ENCODE measurements at places on chromosomes 6 and 20.
A peak's percentile ranks its signal among the peaks of the same experiment; 100 is the strongest.

- DNase-seq: peak; percentile 68
Measured at GRCh38 chr6:158605266-158605878, 39.2 kb downstream of the DYNLT1 start.

- DNase-seq: no peak
Measured at GRCh38 chr6:148925701-148926100, 178.9 kb downstream of the UST start.

- DNase-seq: no peak
Measured at GRCh38 chr6:151733680-151734320, 73.7 kb upstream of the ESR1 start.

GRCh38 chr6:110412360-110412759 is 3.0 kb downstream of the DDO start:
- DNase-seq: no peak

GRCh38 chr6:139885909-139886308 is 511.5 kb upstream of the CITED2 start:
- no peak for DNase-seq

DNA sequence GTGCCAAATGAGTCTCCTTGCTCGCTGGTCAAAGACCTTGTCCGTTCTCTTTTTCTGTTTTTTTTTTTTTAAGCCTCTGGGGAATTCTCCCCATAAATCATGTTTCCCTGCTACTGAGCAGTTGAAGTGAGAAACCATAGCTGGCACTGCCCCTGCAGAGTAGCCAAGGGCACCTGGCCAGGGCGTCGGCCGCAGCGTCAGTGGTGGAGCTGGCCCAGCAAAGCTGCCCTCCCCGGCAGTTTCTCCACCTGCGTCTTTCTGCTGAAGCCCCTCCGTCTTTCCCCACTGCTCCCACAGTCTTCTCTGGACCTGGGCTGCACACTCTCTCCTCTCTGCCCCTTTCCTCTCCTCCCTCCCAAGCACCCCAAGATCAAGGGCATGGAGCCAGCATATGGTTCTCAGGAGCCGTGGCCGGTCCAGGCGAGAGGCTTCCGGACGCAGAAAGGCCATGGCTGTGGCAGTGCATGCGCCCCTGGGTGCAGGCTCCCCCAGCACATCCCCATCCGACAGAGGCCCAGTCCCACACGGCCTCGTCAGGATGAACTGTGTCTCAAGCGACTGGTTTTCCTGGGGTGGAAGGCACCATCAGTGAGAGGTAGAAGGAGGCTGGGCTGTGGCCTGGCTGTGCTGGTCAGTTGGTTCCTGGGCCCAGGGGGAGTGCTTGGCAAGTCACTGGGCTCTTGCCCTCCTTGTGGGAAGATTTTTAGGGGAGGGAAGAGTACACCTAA is 218.1 kb downstream of the ERMARD start:
- DNase-seq: no peak

- no peak for DNase-seq
Measured at GRCh38 chr20:1805816-1806215, 89.4 kb upstream of the SIRPA start.

GRCh38 chr6:160297310-160297709 is 38.7 kb upstream of the SLC22A2 start:
- DNase-seq: no peak

- DNase-seq: no peak
Measured at GRCh38 chr6:33607784-33608161, 13.3 kb upstream of the ITPR3 start.

DNA sequence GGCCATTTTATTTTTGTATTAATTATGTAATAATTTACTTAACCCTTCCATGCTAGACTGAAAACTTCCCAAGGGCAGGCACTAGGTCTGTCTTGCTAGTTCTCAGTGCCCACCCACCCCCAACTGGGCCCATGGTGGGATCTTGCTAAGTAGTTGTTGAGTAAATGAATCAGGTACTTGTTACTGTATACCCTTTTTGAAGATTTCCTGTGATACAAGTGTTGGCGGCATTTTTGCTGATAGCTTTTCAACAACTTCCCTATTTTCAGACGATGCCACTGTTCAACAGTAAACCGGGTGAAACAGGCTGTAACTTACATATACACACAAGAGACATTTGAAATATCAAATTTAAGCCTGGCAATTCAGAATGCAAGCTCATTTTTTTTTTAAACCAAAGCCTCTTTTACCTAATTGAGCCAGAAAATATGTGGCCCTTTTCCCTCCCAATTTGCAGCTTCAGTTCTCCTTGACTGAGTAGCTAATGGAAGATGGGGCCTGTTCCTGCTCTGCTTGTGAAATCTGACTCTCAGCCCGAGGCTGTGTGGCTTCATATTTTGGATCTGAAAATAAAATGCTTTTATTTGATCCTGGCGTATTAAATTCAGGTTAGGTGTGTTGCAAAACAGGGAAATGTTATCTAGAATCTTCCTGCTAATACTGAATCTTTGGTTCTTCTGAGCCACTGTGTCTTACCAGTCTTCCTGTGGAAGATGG is 288.3 kb downstream of the NRN1 start:
- no peak for DNase-seq

- DNase-seq: no peak
Measured at GRCh38 chr20:62298577-62299249, 4.1 kb upstream of the ADRM1 start.

DNA sequence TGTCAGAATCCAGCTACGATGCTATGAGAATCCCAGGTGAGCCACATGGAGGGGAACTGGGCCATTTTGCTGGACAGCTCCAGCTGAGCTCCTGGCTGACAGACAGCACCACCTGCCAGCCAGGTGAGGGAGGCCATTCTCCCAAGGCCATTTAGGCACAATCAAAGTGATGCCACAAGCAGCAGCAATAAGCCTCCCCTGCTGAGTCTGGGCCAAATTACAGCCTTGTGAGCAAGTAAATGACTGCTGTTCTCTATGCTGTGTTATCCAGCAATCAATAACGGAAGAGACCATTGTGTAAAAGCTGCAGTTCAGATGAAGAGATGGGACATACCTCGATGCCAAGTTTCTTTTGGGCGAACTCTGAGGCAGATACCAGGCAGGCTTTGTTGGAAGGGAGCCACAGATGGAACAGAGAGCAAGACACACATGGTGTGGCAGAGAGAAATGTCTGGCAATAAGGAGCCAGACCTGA is 14.0 kb upstream of the SCGN start:
- no peak for DNase-seq

DNA sequence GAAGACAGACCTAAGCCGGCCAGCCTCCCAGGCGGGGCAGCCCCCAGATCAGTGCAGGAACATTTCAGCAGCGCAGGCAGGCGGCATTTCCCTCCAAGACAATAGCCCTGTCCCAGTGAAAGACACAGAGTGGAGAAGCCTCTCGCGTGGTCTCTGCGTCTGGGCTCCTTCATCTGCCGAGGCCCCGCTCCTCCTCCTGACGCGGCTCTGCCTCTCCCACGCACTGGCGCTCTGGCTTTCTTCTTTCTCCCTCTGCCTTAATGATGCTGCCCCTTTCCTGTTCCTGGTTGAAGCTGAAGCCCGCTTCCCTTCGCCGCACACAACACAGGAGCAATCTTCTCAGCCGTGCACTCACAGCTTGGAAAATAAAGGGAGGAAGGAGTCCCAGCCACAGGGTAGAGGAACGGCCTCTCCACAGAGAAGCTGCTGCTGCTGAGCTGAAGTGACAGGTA is 347.5 kb downstream of the CDH4 start:
- no peak for DNase-seq

GRCh38 chr6:135323202-135323668 is 142.1 kb downstream of the MYB start:
- no peak for DNase-seq

DNA sequence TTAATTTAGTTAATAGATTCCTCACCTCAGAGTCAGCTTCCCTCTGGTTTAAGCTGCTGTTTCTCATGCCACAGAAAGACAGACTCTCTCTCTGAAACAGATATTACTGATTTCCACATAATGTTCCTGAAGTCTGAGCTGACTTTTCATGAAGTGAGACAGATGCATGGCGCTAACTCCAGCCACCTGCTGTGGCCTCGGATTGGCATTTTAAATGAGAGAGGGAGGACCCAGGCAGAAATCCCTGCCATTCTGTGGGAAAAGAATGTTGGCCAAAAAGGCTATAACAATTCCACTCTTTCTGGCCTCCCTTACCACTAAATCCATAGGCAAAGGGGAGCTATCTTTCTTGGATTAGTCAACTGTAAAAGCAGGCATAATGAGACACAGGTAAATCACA is 354.1 kb upstream of the CDH4 start:
- no peak for DNase-seq

GRCh38 chr6:74100719-74101287 is 404.8 kb downstream of the CD109 start:
- peak; percentile 3 for DNase-seq

GRCh38 chr6:32854376-32855178 is 585 bp downstream of the PSMB9 start:
- no peak for DNase-seq

GRCh38 chr6:34237722-34238584 is 1.3 kb downstream of the HMGA1 start:
- no peak for DNase-seq

DNA sequence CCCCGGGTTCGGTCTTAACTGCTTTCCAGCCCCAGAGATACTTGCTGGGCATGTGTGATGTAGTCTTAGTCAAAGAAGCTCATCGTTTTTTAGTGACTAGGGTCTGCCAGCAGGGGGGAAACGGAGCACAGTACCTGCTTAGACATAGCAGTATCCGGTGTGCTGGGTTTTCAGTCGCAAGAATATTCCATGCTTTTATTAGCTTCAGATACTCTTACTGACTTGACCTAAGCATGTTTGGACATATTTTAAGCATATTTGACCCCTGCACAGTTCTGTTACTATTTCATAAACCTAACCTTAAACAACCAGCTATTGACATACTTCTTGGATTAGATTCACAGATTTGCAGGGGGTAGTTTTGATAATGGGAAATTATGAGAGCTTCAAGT is 3.0 kb downstream of the E2F3 start:
- DNase-seq: peak; percentile 74

- DNase-seq: no peak
Measured at GRCh38 chr6:46549155-46549554, 57.9 kb upstream of the RCAN2 start.

- peak; percentile 76 for DNase-seq
Measured at GRCh38 chr6:134551245-134551960, 233.5 kb upstream of the SGK1 start.

DNA sequence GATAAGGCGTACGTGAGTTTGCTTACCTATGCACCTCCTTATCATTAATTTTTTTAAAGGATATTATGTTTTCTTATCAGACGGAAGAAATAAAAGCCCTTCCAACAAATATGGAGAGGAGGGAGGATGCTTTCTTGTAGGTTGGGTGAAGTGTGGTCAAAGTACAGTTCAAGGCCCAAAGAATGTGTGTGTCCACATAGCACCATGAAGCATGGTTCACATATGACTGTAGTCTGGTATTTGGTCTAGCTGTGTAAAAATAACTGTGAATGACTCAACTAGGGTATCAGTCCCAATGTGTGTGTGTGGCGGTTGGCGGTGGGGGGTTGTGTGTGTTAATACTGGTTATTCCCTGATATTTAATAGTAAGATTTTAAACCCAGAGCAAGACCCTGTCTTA is 212.7 kb downstream of the TMEM242 start:
- DNase-seq: peak; percentile 51

- peak; percentile 60 for DNase-seq
Measured at GRCh38 chr20:17995967-17996819, 27.4 kb downstream of the MGME1 start.

DNA sequence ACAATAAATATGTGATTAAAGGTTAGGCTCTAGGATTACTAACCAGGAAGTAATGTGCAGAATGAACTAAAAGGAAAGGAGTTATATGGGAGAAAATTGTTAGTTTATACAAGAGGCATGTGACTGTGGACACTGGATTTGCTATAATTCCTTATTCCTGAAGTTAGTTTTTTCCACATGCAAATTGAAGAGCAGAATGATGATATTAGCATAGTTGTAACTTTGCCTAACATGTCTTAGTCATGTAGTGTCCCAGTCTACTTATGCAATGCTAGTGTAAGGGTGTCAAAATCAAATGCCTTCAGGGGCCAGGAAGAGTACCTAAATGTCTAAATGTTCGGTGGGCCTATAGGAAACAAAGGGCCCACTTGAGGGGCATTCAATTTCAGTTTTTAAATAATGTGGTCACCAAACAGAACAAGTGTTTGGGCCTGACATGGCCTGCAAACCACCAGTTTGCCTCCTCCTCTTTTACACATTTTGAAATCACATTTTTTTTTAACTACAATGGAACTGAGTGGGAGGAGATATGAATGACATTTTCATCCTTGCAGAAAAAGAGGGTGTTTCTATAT is 28.0 kb upstream of the CEP85L start:
- peak; percentile 28 for DNase-seq
